CD4-positive, alpha-beta T cell treated with Interleukin-21 for 1 hour (primary cell): ENCODE measurements at places on chromosomes 7 and 10.

GRCh38 chr7:47211519-47211973 is 370.4 kb downstream of the TNS3 start:
- DNase-seq, result no peak

- DNase-seq, result no peak
These were observed 59.7 kb downstream of the LRGUK start for GRCh38 chr7:134186801-134187200.

DNA sequence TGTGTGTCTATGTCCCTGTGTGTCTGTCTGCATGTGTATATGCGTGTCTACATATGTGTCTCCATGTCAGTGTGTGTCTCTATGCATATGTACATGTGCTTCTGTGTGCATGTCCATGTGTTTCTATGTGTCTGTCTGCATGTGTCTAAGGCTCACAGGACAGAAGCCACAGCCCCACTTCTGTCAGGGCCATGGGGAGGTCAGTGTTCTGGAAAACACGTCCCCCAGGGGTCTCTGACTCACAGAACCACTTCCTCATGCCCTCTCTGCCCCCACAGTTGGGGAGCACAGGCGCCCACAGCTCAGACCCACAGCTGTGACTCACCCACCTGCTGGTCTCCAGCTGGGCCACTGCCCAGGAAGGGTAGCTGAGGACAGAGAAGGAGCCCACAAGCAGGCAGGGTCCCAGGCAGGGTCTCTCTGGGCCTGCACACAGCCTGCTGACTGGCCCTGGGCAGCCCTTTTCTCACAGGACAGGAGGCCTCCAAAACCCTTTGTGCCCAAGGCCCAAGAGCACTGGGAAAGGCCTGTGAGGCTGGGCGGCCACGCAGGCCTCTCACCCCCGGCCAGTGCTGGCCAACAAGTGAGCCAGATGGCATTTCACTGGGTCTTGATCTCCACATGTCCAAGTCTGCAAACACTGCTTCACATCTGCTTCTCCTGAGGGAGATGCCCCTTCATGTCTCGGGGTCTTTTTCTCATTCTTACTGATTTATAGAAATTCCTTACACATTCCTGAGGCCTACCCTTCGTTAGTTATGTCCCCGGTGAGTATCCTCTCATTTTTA is 102.9 kb upstream of the FAM20C start:
- DNase-seq, result no peak

DNA sequence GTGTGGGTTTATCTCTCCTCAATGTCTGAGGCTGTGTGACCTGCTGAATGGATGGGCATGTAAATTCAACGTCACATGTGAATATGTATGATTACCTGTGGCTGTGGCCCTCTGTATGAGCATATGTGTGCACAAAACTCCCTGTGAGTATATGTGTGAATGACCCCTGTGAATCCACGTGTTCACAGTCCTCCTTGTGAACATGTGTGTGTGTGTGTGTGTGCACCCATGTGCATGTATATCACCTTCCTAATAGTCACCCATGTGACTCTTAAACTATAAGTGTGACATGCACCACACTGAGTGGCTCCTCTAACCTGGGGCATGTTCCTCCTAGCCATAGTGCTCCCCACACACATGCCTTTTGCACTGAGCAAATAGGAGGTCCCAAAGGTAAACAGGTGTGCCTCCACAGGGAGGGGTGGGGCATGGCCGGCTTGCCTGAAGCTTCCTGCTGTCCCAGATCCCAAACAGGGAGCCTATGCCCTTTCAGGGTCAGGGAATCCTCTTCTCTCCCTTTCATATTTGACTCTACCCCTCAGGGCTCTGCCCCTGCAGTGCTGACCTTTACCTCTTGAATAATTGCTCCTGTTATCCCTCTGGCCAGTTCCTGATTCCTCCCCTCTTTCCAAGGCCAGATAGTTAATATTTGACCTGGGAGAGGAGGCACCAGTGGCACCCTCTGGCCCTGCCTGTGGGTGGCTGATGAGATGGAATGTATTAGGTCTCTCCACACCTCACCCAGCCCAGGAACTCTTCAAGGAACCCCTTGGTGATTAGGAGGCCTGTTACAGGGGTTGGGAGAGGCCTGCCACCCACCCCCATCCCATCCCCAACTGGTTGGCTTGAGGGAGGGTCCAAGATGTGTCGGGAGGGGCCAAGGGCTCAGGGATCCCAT is 1.9 kb downstream of the SEMA4G start:
- no peak for DNase-seq

GRCh38 chr10:49207936-49208487 is 19.8 kb upstream of the TMEM273 start:
- no peak for DNase-seq

DNA sequence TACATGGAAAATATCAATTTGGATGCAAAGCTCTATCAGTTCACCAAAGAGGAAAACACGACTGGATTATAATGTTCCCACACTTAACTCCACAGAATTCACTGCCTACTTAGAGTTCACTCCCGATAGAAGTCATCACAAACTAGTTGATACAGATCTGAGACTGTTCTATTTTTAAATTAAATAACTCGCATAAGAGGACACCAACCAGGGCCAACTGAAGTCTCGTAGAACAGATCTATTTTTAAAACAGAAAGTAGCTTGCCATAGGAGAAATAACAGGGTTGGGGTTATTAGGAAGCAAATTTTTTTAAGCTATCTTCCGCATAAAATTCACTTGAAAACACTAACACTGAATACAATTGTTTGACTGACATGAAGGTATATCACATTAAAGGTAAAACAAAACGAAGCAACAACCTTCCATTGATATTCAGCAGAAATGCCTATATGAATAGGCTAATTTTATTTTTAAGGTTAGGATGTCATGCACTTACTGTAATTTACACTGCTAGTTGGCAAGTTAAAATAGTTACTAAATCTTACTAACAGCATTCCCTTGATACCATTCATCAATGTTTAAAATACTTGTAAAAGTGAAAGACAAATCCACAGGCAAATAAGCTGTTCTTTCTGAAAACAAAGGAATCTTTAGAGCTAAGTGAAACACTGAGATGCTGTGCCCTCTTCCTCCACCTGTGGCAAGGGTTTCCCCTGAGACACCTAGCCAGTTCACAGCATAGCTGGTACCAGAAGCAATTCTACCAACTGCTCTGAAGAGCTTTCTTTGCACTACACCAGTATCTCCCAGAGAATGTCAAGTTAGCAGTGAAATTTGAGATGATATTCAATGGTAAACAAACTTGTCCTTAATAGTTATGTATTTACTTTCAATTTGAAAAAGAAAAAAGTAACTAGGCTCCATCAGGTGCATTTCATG is 186.7 kb upstream of the ANK3 start:
- DNase-seq, result no peak
